ENCODE measurements at places on chromosomes 3 and 15. TPM values are rescaled to one million over a fixed set of nuclear protein-coding genes. Genes with fewer than 3 reads are reported as not detected.
A peak's percentile ranks its signal among the peaks of the same experiment; 100 is the strongest.

DNA sequence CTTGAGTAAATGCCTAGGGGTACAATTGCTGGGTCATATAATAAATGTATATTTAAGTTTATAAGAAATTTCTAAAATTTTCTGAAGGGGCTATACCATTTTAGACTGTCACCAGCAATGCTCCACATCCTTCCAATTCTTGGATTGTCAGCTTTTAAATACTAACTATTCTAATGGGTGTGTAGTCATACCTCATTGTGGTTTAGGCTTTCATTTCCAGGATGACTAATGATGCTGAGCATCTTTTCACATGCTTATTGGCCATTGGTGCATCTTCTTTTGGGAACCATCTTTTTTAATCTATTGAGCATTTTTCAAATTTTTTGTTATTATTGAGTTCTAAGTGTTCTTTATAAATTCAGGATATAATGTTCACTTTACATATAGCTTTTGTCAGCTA is 52.5 kb upstream of the CORO2B start:
- DNase-seq = no peak

LSAMP gene
- 14.2 TPM for polyA plus RNA-seq

DNA sequence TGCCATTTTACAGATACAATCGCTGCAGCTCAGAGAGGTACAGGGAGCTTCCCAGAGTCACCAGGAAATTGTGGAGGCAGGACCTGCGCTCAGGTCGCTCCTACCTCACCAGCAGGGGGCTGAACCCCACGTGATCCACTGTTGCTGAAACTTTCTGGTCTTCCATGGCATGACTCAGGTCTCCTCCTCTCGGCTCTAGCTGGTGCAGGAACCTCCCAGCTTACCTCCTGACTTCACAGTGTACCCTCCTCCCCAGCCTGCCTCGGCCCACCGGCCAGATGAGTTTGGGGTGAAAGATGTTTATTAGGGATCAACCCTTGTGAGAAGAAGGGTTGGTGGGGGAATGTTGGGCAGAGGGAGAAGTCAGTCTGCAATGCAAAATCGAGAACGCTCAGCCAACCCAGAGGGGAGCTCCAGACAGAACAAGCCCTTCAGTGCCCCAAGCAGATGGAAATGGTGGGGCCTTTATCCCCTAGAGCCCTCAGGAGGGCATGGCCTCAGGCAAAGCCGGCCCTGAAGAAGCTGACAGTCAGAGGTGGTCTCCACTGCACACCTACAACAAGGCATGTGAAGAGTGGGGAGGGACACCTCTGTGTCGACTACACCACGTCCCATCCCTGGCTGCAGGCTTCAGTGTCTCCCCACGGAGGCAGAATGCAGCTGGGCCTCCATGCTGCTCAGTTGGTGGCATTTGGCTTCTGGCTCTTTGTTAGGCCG is 118.6 kb upstream of the PRR20G start:
- no peak for DNase-seq

- DNase-seq = no peak
Observed at GRCh38 chr3:138984816-138985215, 21.3 kb downstream of the PRR23A start.

ZDHHC23 gene
- polyA plus RNA-seq = 20.9 TPM

DNA sequence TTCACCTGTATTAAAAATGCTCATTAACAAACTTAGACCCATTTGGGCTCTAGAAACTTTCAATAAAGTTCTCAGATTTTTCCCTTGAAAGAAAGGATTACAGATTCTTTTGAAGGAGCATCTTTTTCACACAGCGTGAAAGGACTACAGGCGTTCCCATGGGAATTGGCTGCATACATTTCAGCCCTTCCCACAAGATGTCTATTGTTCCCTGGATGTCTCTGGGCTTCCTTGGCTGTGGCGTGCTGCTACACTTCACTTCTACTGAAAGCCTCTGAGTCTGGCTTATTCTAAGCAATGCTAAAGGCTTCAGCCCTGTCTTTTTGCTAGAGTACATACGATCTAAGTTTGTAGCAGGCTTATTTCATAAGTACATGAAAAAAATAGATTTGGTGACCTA is 1.4 kb downstream of the VEPH1 start:
- DNase-seq = no peak

- DNase-seq = no peak
Observed at GRCh38 chr3:177491296-177492032, 294.2 kb upstream of the TBL1XR1 start.

DNA sequence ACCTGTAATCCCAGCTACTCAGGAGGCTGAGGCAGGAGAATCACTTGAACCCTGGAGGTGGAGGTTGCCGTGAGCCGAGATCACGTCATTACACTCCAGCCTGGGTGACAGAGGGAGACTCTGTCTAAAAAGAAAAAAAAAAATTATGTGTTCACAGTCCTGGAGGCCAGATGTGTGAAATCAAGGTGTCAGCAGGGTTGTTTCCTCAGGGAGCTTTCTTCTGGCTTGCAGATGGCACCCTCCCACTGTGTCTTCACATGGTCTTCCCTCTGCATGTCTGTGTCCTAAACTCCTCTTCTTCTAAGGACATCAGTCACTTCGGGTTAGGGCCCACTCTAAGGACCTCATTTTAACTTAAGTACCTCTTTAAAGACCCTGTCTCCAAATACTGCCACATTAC is 56.1 kb upstream of the UBE2E1 start:
- no peak for DNase-seq

- no peak for DNase-seq
Observed at GRCh38 chr3:139456386-139456785, 19.9 kb downstream of the RBP2 start.

- DNase-seq = no peak
Observed at GRCh38 chr15:70281811-70282307, 184.1 kb upstream of the TLE3 start.

DNA sequence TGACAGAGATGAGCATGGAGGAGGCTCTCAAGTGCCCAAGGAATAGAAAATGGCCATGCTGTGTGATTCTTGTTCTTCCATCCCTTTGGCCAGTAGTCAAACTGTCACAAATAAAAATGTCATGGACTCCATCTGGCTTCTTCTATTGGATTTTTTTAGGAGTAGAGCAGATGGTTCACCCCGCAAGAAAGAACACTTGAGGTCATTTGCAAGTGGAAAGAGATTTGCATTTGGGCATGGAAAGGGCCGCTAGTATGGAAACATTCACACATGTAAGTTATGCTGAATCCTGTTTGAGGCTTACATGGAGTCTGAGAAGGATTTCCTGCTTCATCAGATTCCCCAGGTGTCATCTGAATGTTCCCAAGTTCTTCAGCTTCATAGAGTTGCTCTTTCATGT is 53.1 kb upstream of the CFAP161 start:
- DNase-seq = no peak

DNA sequence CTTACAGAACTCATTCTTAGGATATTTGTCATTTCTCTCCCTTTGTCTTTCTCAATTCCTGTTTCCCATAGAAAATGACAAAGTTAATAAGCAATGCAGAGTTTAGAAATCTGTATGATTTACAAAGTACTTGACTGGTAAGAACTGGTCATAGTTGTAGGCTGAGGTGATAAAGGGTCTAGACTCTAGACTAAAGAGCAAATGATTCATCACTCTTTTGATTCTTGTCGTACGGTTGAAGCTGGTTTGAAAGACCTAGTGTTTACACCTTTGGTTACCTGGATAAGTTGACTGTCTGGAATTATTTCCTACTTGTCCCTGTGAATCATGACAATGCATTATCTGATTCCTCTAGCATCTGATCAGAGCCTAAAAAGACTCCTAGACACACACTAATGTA is 58.9 kb upstream of the TP63 start:
- no peak for DNase-seq

VGLL3 gene
- polyA plus RNA-seq = 5.0 TPM

DNA sequence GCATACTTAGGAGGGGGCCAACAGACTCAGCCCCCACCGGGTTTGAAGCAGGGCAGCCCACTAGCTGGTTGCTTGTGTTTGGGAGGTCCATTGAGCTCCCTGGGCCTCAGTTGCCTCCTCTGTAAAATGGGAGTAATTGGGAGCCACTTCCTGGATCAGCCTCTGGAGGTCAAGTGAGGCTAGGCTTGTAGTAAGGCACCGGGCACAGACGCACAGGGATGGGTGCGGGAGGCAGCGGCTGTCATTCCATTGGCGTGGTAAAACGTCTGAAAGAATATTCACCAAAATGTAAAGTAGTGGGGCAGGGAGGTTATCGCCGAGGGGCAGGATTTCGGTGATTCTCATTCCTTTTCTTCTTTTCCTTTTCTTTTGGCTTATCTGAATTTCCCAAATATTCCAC is 64.6 kb downstream of the TLE3 start:
- DNase-seq = no peak

DNA sequence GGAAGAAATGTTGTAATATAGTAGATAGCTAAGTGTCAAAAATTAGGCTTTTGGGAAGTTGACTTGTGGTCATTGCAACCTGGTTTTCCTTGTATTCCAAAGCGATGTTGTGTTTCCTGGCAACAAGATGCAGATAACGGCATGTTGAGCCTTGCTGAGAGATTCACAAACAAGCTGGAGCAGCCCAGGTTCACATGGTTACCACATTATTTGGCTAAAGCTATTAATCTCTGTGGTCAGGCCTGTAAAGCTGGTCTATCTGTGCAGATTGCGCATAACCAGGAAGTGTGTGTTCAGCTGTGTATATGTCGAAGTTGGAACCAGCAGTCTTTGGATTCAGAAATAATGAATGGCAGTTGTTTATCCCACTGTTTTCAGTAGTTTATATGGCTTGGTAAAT is 6.6 kb downstream of the TIPARP start:
- peak; percentile 41 for DNase-seq

CFAP100 gene
- polyA plus RNA-seq = 1.7 TPM

- no peak for DNase-seq
Observed at GRCh38 chr15:101359365-101359947, 64.4 kb upstream of the SNRPA1 start.

- DNase-seq = no peak
Observed at GRCh38 chr15:28900041-28900891, 14.5 kb downstream of the APBA2 start.

CHL1 gene
- 24.1 TPM for polyA plus RNA-seq

GRCh38 chr3:19155375-19155774 is 7.1 kb downstream of the KCNH8 start:
- DNase-seq = no peak

DNA sequence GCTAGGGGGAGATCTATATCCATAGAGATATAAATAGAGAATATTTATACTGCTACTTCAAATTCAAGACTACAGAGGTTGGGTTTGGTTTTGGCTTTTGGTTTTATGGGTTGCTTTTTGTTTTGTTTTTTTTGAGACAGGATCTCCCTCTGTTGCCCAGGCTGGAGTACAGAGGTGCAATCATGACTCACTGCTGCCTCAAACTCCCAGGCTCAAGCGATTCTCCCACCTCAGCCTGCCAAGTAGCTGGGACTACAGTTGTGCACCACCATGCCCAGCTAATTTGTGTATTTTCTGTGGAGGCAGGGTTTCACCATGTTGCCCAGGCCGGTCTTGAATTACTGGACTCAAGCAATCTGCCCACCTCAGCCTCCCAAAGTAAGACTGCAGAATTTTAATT is 3.9 kb upstream of the UBL7 start:
- no peak for DNase-seq

GRCh38 chr15:98666841-98667240 is 18.5 kb downstream of the IGF1R start:
- no peak for DNase-seq

DNA sequence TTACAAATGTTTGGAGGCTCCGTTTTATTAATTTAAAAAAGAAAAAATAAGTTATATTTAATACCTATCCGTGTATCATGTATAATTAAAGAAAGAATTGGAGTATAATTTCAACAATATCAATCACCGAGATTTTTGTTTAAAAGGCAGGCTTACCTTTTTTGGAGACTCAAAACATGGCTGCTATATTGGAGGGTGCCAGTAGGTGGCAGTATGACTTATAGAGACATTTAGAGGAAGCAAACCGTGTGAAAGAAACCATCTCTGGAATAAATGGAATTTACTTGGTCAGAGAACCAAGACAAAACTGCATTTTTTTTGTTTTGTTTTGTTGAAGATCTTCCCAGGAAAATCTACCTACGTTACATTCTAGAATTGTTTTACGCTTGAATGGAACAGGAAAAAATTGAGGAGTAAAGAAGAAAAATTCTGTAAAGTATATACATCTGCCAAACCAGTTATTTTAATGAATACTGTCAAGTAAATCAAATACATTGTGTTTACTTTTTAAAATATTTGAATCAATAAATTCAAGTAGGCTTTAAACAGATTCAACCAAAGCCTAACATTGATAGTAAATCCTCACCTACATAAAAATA is 802.6 kb upstream of the ALCAM start:
- peak; percentile 6 for DNase-seq

SKIL gene
- polyA plus RNA-seq = 66.0 TPM

DNA sequence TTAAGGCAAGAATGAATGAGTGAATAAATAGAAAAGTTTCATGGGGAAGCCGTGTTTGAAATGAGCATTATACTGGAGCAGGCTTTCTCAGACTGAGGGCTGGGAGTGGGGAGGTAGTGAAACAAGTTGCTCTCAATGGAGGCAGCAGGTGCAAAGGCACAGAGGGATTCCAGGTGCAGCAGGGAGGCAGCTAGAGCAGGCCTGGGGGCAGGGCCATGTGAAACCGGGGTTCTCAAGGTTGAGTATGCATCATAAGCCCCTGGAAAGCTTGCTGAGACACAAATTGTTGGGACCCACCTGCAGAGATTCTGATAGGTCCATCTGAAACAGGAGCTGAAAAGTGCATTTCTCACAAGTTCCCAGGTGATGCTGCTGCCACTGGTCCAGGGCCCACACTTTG is 45.3 kb downstream of the BFSP2 start:
- DNase-seq = no peak

CACNA2D2 gene
- 14.6 TPM for polyA plus RNA-seq

TNFAIP8L3 gene
- 2.2 TPM for polyA plus RNA-seq

DNA sequence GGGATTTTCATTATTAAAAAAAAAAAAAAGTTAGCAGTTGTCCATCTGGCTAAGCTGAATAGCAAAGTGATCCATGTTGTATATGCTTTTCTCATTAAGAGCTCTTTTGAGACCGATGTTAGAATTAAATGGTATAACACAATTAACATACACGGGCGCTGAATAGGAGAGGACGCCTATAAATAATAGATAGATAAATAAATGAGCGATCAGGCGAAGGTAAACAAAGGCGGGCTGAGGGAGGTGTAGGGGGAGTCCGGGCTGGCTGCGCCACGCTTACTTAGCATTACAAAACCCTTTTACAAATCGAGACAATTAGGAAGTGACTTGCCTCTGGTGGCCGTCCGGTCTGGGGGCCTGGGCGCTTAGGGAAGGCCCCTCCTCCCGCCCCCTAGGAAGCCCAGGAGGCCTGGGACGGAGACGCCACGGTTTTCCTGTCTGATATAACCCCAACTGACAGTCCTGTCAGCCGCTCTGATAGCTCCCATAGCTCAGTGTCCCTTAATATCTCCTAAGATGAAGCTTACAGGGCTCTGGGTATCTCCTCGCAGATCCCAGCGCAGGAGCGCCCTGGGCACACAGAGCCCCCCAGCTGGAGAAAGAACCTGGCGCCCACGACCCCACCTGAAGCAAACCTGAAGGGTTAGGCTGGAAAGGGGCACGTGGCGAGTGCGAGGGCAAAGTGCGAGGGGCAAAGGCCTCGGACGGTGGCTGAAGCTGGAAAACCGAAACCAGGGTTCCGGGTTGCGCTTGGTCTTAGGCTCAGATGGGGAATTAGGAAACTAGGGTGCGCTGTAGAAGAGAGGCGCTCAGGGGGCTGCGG is 3.6 kb downstream of the SOX14 start:
- no peak for DNase-seq

- no peak for DNase-seq
Observed at GRCh38 chr3:30258426-30259392, 347.7 kb upstream of the TGFBR2 start.
